SHP77 treated with DMSO at 0.1 percent for 48 hours (cell line): ENCODE measurements at places on chromosomes 6 and 20.

GRCh38 chr6:149820506-149820905 is 43.7 kb downstream of the LRP11 start:
- DNase-seq: no peak

DNA sequence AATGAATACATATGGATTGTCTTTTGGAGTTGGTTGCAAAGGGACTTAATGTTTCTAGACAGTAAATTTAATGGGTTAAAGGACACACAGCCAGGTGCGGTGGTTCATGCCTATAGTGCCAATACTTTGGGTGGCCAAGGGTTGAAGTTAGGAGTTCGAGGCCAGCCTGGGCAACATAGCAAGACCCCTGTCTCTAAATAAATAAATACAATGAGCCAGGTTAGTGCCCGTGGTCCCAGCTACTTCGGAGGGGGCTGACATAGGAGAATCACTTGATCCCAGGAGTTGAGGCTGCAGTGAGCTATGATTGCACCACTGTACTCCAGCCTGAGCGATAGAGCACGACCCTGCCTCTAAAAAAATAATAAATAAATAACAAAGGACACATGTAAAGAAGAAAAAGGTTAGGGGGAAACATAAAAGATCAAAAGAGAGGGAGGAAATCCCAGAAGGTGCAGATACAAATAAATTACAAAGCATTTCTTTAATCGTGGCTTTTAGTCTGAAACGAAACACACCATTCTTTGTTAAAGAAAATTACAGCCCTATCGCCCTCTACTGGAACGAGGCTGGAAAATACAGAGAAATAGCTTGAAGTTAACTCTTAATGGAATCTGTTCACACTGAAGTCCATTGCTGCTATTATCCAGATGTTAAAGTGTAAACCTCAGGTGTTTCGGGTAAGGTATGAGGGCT is 42.6 kb upstream of the SCML4 start:
- peak; percentile 20 for DNase-seq

DNA sequence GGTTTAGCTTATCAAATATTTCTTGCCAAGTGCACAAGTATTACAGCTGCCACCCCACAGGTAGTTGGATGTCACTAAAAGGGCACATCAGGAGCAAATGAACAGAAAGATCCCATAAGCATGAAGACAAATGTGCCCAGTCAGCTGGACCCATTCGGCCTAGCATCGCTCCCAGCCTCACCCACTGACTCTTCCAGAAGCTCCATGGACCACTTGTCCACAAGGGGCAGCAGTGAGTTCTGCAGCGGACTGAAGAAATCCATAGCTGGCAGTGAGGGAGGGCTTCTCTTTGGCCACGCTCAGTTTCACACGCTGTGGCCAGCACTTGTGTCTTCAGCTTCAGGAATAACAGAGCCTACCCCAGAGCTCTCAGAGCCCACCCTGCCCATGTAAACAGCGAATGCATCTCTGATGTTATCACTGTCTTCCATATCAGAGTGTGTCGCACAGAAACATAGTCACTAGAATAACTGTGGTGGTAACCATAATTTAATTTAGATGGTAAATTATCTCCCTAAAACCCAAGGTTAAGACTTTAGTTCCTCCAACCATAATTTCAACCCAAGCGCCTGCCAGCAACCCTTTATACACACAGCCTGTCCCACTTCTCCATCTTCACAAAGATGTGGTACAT is 15.8 kb downstream of the CGA start:
- peak; percentile 50 for DNase-seq

DNA sequence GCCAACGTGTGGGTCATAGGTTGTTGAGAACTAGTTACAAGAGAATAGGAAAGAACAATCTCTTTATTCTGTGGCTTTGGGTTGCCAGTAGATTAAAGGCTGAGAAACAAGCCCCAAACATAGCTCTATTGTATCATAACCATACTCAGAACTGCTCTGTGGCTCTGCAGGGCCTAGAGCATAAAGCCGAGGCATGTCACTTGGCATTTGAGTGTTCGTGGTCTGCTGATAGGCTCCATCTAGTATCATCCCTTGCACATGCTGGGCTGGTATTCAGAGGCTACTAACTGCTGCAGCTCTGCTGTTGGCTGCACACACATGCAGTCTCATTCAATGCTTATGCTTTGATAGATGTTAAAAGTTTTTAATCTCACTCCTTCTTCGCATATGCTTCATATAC is 157.9 kb downstream of the OGFRL1 start:
- DNase-seq: no peak

- no peak for DNase-seq
Measured at GRCh38 chr6:31378062-31378720, 21.2 kb upstream of the HLA-B start.

DNA sequence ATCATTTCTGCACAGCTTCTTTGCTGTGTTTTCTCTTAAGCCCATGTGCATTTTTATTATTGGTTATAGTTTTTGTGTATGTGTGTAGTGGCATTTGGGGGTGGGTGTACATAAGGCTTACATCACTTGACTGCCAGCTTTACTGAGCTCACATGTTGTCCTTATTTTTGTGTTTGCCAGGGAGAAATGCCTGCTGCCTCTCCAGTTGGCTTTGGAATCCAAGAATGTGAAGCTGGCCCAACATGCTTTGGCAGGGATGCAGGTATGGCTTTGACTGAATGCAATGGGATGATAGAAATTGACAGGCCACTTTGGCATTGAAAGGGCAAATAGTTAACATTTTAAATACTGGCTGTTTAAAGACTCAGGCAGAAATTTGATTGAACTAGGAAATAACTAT is 11.4 kb downstream of the PBOV1 start:
- DNase-seq: no peak

- DNase-seq: no peak
Measured at GRCh38 chr20:34084227-34084923, 27.7 kb downstream of the EIF2S2 start.

DNA sequence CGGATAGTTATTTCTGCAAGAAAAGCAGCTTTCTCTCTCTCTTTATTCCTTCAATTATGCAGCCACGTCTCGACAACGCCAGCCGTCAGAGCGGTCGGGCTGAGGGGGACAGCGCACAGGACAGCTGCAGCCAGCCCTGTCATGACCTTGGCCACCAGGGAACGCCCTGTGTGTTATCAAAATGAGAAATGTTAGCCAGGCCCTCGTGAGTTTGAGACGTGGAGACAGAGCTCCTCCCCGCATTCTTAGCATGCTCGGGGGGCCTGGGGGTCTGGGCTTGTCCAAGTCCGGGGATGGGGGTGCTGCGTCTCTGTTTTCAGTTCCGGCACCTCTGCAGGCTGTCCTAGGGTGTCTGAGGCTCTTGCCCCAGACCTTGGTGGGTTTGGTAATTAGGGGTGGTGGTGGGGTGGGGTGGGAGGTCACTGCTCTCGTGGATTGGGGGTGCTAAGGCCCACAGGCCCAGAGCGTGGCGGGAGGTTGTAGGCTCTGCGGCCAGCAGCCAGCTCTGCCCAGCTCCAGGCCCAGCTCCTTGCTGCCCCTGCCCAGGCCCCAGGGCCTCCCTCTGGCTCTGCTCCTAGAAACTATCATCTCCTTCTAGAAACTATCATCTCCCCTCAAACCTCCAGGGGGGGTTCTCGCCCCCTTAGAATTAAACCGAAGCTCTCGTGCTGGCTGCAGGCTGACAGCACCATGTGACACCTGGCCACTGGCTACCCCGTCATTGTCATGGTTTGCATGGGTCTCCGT is 54.3 kb upstream of the GATA5 start:
- DNase-seq: no peak

DNA sequence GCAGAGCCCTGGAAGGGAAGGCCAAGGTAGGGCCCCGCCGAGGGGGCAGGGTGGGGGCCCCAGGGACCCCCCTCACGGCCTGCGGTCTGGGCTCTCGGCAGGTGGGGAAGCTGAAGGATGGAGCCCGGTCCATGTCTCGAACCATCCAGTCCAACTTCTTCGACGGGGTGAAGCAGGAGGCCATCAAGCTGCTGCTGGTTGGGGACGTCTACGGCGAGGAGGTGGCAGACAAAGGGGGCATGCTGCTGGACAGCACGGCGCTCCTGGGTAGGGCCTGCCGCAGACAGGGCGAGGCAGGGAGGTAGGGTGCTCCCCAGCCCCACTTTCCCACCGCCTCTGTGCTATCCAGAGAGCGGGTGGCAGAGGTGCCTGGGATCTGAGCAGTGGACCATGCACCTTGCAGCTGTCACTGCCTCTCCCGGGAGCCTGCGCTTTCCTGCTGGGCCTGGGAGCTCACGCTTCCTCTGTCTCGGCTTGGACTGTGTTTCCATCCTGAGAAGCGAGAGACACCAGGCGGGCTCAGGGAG is 83.1 kb downstream of the SYNJ2 start:
- no peak for DNase-seq

- DNase-seq: no peak
Measured at GRCh38 chr6:25889877-25890853, 16.1 kb upstream of the SLC17A3 start.

GRCh38 chr6:3026791-3027626 is 27.3 kb downstream of the NQO2 start:
- DNase-seq: no peak

DNA sequence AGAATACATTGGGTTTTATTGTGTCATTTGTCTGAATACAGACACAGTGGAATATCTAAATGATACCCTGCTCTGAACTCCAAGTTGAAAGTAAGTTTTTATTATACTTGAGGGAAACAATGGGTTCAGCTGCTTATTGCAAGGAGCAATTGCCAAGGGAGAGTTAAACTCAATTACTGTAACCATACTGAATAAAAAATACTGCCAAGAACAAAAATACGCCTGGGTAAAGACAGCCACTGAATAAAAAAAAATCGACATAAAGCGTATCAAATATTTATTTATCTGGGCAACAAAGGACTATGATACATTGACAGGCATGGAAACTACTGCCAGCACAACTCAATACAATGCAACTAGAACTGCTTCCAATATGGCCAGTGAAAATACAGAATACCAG is 18.1 kb downstream of the TFAP2A start:
- no peak for DNase-seq

DNA sequence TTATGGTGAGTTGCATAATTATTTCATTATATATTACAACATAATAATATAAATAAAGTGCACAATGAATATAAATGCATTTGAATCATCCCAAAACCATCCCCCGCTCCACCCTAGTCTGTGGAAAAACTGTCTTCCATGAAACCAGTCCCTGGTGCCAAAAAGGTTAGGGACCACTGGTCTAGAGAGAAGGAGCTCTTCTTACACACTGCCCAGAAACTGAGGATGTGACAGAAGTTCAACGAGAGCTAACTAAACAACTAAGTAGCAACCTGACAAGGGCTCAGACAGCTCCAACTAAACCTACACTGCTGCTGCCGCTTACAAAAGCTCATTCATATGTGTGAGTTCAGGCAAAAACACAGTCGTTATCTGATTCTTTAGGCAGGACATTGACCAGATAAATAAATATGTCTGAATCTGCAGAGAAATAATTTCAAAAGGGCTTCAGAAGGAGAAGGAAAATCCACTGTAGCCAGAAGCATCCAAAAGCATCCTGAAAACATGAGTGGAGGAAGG is 125.9 kb downstream of the ATXN1 start:
- DNase-seq: no peak

- no peak for DNase-seq
Measured at GRCh38 chr6:111718990-111719389, 113.3 kb upstream of the TRAF3IP2 start.

DNA sequence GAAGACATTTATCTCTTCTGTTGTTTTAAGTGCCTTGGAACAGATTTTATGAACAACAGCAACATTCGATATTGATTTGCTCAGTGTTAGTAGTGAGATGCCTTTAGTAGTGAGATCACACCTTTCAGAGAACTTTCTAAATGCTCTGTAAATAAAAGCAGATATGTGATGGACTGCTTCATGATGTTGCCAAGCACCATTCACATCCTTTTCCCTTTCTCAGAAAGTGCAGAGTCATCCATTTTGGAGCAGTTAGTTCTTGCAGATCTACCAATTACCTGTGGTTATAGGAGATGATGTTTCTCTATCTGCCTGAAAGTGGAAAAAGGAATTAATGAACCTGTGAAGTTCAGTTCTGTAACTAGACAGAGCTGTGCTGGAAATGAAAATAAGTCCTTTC is 27.0 kb downstream of the CBFA2T2 start:
- DNase-seq: no peak

- no peak for DNase-seq
Measured at GRCh38 chr6:37713529-37714119, 15.9 kb upstream of the MDGA1 start.

GRCh38 chr20:36969478-36970186 is 18.1 kb upstream of the SAMHD1 start:
- no peak for DNase-seq

- no peak for DNase-seq
Measured at GRCh38 chr20:9015984-9016324, 52.9 kb upstream of the PLCB4 start.

DNA sequence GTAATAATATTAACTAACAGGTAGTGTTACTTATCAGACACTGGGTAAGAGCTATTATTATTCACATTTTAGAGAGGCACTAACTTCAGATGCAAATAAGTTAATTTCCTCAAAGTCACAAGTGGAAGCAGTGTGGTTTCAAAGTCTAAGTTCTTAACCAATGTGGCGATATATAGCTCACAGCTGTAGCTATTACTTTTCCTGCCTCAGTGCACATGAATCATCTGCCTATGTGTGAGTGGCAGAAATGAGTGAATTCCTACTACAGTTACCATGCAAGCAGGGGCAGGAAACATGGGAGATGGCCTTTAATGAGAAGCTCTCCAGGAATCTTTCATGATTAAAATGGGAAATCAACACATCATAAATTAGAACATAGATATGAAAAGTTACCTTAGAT is 126.2 kb upstream of the EYA4 start:
- DNase-seq: no peak
